Midbrain (tissue), 1 donor: ENCODE measurements at places on chromosomes 7 and 10.

GRCh38 chr7:103735377-103735776 is 254.1 kb downstream of the RELN start:
- no peak for DNase-seq

DNA sequence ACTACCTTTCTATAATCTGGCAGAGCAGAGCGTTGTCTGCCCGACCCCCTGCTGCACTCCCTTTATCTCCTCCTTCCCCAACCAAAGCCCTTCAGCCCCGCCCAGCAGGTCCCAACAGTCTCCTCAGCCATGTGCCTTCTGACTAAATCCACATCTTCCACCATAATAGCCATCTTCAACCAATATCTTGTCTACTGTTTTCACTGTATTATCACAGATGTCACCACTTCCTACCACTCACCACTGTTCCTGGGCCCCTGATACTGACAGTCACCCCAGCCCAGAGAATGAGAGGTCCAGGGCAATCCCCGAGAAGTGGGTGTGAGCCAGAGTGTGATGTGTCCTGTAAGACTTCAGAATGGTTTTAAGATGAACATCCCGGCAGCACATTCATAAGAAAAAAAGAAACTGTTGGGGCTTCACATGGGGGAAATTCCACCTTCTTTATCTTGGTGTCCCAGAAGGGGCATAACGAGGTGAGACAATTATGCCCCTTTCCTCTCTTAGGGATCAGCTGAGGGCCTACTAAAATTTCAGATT is 25.3 kb downstream of the CCDC6 start:
- no peak for DNase-seq

- no peak for DNase-seq
These were observed 666 bp upstream of the MAP3K8 start for GRCh38 chr10:30433306-30433729.

- DNase-seq: peak; percentile 62
These were observed 559 bp upstream of the FKBP14 start for GRCh38 chr7:30027065-30027456.

- no peak for DNase-seq
These were observed 23.2 kb downstream of the NT5C3A start for GRCh38 chr7:33039257-33039902.

GRCh38 chr7:50266635-50267386 is 37.7 kb upstream of the IKZF1 start:
- no peak for DNase-seq
